ENCODE measurements at places on chromosomes 7 and 10. TPM values are rescaled to one million over a fixed set of nuclear protein-coding genes. Genes with fewer than 3 reads are reported as not detected.

EN2 gene
- total RNA-seq: 0.14 TPM

NXPH1 gene
- total RNA-seq: not detected

MYH16 gene
- not detected for total RNA-seq

NHLRC2 gene
- total RNA-seq: 38.0 TPM

BCL7B gene
- total RNA-seq: 155 TPM

FAM237B gene
- total RNA-seq: not detected

HOXA2 gene
- 4.3 TPM for total RNA-seq

ECHS1 gene
- 65.6 TPM for total RNA-seq

ATOH7 gene
- total RNA-seq: not detected

INHBA gene
- 1.1 TPM for total RNA-seq

NPC1L1 gene
- 0.36 TPM for total RNA-seq

RBP3 gene
- not detected for total RNA-seq

DNA sequence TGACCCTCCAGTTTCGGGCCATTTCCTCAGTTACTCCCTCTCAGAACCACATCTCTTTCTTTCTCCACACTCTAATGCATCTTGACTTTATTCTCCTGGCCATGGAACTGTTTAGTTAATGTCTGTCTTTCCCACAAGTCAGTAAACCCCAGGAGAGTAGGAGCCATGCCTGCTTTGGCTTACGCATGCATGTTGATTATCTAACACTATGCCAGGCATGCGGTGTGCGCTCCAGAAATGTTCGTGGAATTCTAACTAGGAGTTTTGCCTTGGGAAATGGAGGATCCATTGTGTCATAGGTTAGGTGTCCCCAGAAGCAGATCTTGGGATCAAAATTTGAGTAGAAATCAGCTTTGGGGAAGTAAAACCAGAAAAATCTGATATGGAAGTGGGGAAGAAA, 308.9 kb downstream of the GRID1 start:
- no peak for DNase-seq

- DNase-seq: no peak
Measured at GRCh38 chr10:111578076-111578475, 501.2 kb downstream of the ADRA2A start.

- no peak for DNase-seq
Measured at GRCh38 chr7:34837316-34837715, 179.3 kb downstream of the NPSR1 start.

- DNase-seq: no peak
Measured at GRCh38 chr7:48140001-48140681, 31.1 kb upstream of the ABCA13 start.

- no peak for DNase-seq
Measured at GRCh38 chr10:104641187-104641936, at the start of gene SORCS3. Gene SORCS3, plus strand, starts transcription at chr10:104641290.

GRCh38 chr10:57168611-57169240, 807.7 kb upstream of the ZWINT start:
- DNase-seq: no peak

DNA sequence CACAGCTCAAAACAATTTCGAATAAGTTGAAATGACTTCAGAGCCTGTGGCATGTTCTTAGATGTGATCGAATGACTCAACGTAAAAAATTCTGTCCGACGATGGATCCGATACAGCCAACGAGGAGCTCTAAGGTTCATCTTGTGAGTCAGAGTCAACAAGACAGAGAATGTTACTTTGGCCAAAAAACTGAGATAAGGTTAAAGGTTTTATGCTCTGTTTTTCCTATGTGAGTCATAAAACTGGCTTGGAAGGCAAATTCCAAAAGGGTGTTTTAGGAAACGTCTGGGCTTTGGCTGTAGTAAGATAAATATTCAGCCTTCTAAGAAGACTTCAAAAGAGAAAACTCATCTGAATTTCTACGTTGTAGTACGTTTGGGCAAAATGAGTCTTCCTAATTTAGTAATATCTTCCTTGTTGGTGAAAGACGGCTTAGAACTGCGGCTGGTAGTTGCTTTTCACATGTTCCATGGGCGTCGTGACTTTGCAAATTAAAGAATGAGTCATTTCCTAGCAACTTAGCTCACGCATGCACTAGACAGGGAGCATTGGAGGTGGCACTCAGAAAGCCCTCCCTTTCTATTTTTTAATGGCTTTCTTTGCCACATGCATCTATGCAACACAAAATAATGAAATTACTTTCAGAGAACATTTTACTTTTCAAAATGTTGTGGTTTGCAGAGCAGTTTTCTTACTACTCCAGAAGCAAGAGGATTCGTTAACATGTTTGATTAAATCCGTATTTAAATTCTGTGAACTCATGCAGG, 28.2 kb downstream of the PFKP start:
- peak; percentile 80 for DNase-seq

DNA sequence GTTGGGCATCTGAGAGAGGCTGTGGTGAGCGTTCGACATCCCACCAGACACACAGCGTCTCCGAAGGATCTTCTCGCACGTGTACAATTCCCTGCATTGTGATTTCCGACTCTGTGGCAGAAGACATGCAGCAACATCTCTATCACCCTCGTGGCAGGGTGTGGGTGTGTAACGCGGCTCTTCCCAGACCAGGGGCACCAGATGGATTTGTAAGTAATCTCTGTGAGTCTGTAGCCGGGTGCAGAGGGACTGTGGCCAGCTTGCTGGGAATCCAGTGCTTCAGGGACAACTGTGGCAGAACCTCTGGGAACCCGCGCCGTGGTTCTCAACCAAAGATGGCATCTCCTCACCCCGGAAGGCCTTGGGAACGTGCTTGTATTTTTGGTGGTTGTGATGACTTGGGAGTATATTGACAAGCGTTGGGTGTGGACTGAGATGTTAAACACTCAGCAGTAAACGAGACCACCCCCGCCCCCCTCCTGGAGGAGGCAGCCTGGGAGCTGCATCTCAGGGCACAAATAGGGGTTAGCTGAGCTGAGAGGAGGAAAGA, 21.2 kb downstream of the FOXL3 start:
- peak; percentile 48 for DNase-seq

DNA sequence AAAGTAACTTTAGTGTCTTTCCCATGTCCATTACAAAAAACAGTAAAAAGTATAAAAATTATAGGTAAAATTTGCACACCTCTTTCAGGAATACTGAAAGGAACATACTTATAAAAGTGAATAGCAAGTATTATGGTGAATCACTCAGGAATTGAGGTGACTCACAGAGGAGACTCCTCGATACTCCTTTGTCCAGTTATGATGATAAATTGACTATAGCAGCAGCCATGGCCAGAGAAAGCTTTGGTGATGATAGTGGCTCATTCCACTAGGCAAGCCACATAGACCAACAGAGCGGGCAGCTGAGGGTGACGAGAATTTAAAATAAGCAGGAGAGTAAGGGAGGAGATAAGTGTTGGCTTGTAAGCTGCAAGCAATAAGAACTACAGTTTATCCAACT, 1231.1 kb upstream of the CELF2 start:
- DNase-seq: no peak

- DNase-seq: no peak
Measured at GRCh38 chr7:72140566-72140965, 271.6 kb downstream of the CALN1 start.

- no peak for DNase-seq
Measured at GRCh38 chr10:59405235-59405634, 42.9 kb upstream of the FAM13C start.

DNA sequence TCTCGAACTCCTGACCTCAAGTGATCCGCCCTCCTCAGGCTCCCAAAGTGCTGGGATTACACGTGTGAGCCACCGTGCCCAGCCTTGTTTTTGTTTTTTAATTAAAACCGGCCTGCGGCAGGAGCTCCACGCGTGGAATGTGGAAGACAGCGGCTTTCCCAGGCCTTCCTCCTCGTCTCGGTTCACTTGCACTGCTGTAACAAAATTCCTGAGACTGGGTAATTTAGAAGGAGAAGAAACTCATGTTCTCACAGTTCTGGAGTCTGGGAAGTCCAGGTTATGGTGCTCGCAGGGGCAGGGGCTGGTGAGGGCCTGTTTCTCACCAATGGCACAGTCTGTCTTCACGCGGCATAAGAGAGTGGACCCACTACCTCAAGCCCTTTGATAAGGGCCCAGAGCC, 14.4 kb upstream of the CRYGN start:
- DNase-seq: no peak

DNA sequence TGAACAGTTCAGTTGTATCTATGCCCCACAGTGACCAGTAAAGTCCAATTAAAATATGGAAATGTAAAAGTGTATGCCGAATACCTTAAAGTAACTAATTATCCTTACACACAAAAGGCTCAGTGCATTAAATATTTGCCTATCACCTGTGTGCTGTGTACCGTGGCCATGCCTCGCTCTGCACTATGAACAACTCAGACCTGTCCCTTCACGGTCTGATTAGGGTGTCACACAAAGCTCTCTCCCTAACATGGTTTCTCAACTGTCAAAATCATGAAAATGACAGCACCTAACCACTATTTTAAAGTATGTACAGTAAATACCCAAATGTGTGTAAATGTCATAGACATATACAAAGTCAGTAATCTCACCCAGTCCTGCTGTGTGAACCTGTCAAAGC, 43.1 kb downstream of the STK17A start:
- no peak for DNase-seq

DNA sequence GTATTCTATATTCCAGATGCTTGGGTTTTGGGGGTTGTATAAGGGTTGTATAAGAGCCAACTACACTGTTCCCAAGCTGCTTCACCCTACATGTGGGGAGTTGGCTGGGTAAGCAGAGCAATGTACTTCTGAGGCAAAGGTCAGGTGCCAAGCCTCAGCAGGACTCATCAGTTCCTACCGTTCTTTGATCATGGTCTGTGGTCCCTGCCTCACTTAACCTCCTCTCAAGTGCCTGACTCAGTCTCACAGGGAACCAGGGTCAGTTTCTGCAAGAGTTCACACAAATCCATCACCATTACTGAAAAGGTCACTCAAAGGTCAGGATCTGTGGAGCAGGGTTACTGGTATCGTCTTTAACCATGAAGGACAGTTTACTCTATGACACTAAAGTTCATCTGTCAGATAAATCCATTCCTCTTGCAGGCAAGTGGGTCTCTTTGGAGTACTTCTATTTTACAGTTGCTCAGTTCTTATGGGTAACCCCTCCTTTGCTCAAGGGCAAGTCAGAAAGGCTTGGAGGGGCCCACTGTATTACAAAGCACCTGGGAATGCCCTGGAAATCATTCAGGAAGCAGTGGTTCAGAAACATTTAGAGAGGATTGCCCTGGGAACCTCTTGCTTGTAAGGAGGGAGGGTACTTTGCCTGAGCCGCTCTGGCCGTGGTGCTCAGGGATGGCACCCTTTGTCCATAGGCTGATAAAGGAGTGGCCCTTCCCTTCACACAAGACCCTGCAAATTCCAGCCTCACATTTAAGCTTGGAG, 184.3 kb upstream of the CDCA7L start:
- no peak for DNase-seq

- DNase-seq: no peak
Measured at GRCh38 chr7:134083766-134084487, 43.2 kb upstream of the LRGUK start.

- DNase-seq: no peak
Measured at GRCh38 chr7:102843850-102844249, 69.0 kb upstream of the LRRC17 start.

- peak; percentile 90 for DNase-seq
Measured at GRCh38 chr10:132482090-132482800, 55.3 kb upstream of the INPP5A start.

- no peak for DNase-seq
Measured at GRCh38 chr10:26801831-26802230, 58.9 kb downstream of the ABI1 start.

DNA sequence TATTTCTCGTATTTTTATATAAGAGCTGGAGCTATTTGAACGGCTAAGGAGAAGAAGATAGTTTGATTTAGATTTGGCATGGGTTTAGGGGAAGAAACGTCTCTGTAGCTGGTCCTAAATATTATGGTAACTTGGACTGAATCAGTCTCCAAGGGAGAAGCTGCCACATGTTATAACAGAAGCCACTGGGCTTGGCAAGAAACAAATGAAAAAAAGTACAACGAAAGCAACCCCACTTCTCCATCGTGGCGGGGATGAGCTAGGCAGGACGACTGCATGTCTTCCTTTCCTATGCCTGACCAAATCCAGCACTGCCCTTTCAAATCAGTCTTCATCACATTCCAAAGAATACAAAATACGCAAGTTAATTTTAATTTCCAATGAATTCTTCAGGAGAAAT, 196.7 kb upstream of the KLF14 start:
- no peak for DNase-seq

- DNase-seq: no peak
Measured at GRCh38 chr7:25636871-25637283, 408.6 kb upstream of the NPVF start.

GRCh38 chr7:101985903-101986734, 168.7 kb downstream of the CUX1 start:
- no peak for DNase-seq

- DNase-seq: peak; percentile 29
Measured at GRCh38 chr10:78441694-78442093, 408.0 kb downstream of the RPS24 start.

- no peak for DNase-seq
Measured at GRCh38 chr10:17056781-17057428, 72.7 kb downstream of the CUBN start.

- DNase-seq: no peak
Measured at GRCh38 chr7:142711746-142712616, 37.3 kb upstream of the PRSS1 start.

GRCh38 chr7:53602817-53603418, 567.5 kb downstream of the POM121L12 start:
- no peak for DNase-seq

DNA sequence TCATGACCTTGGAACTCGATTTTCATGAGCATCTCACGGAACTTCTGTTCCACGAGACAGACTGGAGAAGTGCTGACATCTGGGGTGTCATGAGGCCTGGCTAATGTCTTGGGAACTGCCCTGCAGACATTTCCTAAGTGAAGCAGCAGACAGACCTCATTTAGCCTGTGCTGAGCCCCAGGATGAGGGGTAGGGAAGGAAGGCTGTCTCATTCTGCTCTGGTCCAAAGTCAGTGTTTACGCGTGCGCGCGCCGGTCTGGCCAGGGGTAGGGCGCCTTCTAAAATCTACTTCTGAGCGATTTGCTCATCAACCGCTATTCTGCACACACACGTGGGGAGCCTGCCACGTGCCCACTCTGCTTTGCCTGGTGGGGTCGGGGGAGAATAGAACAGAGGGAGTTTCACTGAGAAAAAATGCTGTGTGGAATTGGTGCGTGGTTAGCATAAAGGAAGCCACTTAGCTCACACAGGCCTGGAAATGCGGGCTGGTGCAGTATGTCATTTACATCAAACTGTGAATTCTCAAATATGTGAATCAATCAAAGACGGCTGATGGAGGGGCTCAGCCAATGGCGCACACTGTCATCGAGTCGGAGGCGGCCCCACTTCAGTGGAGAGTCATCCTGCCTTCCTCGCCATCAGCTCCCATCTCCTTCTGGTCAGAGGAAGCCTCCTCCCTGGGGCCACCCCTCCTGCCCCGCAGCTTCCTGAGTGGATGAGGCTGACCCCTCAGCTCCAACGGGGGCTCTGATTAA, 335.1 kb downstream of the ADARB2 start:
- DNase-seq: no peak

GRCh38 chr10:59036311-59037017, 140.0 kb upstream of the PHYHIPL start:
- no peak for DNase-seq

DNA sequence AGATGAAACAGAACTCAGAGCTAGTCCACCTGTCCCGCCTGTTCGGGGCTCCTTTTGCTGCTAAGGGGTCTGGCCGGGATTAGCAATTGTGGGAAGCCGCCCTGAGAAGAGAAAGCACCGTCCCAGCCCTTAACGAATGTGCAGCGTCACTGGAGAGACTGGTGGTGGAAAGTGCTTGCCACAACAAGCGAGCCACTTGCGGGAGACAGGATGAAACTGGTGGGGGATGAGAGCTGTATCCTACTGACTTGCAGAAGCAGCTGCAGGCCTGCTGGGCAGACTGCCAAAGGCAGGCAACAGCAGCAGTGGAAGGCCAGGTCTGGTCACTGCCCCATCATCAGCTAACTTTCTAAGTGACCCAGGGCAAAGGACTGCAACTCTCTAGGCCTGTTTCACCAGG, 95.4 kb downstream of the FAM53B start:
- peak; percentile 91 for DNase-seq
